NCI-H2029 (cell line): ENCODE measurements at places on chromosomes 5 and 9.

DNA sequence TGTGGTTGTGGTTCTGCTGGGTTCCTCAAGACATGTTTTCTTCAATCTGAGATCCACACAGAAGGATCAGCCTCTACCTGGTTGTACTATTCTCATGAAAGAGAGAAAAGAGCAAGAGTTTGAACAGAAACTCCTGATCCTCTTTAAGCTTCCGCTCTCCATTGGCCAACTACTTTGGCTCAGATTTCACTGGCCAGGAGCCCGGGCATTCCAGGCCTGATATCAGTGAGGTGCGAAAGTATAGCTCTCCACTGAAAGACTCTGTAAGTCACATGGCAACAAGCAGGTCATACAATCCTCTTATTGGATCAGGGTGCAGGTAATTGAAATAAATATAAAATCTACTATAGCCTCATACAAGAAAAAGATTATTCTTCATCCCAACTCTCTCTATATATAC, 920.5 kb downstream of the TLE4 start:
- peak; percentile 26 for DNase-seq

DNA sequence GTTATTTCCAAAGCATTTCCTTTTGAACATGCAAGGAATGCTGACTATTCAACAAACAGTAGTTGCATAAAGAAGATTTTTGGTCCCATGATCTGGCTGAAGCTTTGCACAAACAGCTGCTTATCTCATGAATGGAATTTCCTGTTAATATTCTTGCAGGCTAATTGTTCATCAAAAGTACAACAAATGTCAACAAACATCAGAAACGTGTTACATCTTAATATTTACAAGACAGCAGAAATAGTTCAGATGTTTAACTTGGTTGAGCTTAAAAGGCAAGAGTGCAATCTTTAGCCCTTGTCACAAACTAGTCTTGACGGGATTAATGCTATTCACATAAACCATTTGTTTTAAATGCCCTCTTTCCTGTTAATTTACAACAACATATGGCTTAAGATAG, 47.9 kb upstream of the BASP1 start:
- no peak for DNase-seq

- DNase-seq = no peak
Measured at GRCh38 chr5:57184322-57184721, 10.5 kb downstream of the GPBP1 start.

- DNase-seq = no peak
Measured at GRCh38 chr5:10600626-10601245, 36.9 kb downstream of the ANKRD33B start.

DNA sequence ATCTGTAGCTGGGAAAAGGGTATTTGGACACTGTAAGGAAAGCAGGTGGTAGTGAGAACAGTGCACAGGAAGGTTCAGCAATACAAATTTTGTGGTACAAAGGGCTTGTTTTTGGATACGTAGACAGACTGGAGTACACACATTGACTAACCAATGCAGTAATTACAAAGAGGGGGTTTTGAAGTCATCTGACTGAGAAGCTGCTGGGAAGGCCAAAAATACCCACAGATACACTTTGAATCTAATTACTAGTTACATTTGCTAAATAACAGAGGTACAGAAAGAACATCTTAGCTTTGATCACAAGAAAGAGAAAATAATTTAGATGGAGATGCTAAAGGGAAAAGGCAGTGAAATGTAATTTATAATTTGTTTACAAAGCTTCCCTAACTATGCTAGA, 45.9 kb downstream of the PKD2L2 start:
- no peak for DNase-seq

DNA sequence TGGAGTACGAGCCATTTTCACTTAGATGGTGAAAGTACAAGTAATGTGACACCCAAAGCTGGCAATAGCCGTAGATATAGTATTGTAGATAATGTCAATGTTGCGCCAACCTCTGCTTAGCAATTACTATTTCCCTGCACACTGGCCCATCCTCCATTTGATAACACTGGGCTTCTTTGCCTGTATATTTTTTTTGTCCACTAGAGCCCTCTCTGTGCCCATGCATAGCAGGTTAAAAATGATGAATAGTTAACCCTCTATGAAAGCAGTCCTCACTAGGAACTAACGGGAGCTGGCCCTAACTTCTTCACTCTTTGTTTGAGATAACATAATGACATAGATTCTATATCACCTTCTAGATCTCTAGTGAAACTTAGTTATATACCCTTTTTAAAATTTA, 416.8 kb downstream of the TUSC1 start:
- no peak for DNase-seq

DNA sequence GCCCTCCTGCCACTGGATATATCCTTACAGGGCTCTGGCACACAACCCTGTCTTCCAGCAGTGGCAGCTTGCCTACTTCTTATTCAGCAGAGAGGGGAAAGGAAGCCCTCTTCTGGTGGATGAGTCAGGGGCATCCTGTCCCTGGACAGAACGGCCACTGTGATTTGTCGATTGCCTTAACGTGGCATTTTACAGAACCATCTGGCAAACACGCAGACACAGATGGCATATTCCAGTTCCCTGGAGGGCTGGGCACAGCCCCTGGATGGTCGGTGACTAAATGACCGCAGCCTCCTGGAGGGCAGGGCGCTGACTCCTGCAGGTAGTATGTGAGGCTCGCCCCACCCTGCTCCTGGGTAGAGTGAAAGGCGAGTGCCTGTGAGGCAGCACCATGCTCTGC, 62.1 kb downstream of the DCP2 start:
- no peak for DNase-seq

GRCh38 chr5:112930082-112930344, 8.0 kb upstream of the REEP5 start:
- no peak for DNase-seq

GRCh38 chr9:137138722-137139467, at the start of gene GRIN1:
GRIN1 (plus strand) TSS chr9:137139154; CDS start chr9:137139487, 333 bp downstream.
- DNase-seq = no peak

GRCh38 chr5:189486-189885, 1.8 kb upstream of the LRRC14B start:
- DNase-seq = no peak

- no peak for DNase-seq
Measured at GRCh38 chr5:34775886-34776285, 63.1 kb upstream of the TTC23L start.

DNA sequence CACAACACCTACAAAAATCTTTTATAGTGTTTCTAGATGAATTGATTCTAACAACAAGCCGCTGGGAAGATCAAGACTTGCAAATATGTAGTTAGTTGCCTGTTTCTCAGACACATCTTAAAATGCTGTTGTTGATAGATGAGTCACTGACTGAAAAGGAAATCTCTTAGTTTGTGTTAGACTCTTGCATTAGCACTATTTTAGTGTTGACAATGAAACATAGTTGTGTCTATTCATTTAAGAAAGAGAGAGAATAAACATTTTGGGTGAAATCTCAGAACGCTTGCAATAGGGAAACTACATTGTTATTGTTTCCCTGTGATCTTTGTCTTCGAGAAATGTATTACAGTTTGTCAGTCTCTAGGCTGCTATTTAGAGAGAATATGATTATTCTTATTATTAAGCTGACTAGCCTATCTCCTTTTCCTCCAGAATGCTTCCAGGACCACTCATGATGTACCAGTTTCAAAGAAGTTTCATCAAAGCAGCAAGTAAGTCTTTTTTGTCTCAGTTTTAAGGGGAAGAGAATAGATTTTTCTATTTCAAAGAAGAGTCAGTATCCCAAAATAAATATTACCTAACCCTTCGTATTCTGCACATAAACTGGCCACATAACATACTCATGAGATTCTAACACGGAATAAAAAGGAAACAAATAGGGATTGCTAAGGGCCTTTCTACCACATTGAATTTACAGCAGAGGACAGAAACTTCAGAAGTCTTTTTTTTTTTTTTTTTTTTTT, 285.6 kb downstream of the ARHGAP26 start:
- DNase-seq = no peak

- DNase-seq = no peak
Measured at GRCh38 chr5:31720004-31720403, 81.1 kb downstream of the PDZD2 start.

GRCh38 chr5:99037668-99038067, 108.9 kb upstream of the CHD1 start:
- peak; percentile 47 for DNase-seq

GRCh38 chr5:89268460-89268859, 385.5 kb upstream of the MEF2C start:
- no peak for DNase-seq

- no peak for DNase-seq
Measured at GRCh38 chr5:103407402-103407801, 148.8 kb downstream of the MACIR start.

DNA sequence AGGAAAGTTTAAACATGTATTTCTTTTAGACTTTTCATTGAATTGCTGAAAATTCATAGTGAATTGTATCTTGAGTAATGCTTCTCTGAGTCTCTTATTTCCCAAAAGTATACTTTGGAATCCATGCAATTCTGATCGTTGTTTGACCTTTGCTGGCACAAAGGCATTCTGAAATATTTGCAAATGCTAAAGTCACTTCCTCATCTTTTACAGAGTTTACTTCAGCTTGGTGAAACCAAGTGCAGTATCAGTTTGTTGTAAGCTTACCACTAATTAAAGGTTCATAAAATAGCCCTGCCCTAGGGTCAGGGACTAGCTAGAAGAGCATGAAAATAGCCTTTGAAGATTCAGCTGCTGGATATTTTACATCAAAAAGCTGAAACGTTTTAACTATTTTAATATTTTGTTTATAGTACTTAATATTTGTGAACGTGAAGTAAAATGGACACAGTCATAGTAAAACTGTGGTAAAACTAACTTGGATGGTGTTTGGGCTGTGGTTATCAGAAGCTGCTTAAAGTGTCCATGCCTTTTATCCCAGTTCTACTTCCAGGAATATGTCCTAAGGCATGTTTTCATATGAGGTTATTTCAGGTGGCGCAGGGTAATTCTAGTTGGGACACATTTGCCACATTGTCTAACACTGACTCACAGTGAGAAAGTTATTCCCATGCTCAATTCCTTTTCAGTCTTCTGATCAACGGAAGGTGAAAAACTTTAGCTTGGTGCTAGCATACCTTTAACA, 45.3 kb downstream of the SLC22A5 start:
- no peak for DNase-seq

GRCh38 chr5:157596487-157596886, 20.9 kb upstream of the ADAM19 start:
- no peak for DNase-seq

DNA sequence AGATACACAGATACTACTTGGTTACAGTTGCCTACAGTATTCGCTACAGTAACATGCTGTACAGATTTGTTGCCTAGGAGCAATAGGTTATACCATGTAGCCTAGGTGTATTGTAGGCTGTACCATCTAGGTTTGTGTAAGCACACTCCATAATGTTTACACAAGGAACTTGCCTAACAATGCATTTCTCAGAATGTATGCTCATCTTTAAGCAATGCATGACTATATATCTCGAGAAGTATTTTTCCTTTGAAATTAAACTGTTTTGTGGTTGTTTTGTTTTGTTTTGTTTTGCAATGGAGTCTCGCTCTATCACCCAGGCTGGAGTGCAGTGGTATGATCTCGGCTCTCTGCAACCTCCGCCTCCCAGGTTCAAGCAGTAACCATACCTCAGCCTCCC, 25.3 kb downstream of the LRRC70 start:
- DNase-seq = no peak

GRCh38 chr9:33809506-33809905, 7.5 kb upstream of the UBE2R2 start:
- no peak for DNase-seq

DNA sequence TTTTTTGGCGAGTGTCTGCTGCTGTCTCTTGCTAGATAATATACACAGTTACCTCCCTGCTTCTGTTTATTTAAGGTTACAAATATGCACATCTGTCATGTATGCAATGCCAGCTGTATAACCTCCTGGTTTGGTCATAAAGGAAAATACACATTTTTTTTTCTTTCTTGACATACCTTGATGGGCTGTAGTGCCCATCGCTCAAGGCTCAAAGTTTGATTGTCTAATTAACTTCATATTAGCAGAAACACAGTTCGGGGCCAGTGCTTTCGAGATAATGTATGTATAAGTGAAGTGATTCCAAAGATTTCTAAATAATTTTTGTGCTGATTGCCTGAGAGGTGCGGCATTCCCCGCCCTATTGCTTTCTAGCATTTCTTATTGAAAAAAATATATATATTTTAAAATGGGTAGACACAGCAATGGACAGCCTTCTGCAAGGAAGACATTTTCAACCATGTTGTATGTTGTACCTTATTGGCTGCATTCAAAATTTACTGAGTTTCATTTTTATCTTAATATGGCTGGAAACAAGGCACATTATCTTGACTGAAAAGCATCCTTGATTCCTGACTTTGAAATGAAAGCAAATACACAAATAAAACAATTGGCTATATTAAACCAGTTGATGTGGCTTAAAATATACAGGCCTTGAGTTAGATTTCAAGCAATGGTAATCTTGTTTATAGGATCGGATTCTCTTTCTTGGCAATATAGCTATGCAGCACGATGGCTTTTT, 206.2 kb downstream of the MEF2C start:
- DNase-seq = no peak

DNA sequence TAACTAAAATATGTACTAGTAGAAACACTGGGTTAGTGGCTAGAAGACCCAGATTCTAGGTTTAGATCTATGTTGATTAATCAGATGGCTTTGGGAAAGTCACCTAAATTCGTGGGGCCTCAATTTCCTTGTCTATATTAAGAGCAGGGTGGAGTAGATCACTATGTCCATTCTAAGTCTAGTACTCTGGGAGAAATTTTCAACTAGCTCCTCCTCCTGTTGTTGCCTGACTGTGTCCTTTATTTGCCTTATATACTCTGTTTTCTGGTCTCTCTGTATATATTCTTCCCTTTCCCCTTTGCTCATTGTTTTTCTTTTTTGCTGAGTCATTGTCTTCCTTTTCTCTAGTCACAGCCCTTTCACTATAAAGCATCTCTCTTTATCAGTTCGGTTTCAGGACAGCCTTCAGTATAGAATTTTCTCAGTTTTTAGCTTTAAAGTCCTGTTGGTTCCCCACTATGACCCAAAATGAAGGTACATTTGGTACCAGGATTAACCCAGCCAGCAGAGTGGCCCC, 44.5 kb upstream of the CDH6 start:
- no peak for DNase-seq
